NCI-H460 (cell line): ENCODE measurements at places on chromosomes 1 and 21. TPM values are rescaled to one million over a fixed set of nuclear protein-coding genes. Genes with fewer than 3 reads are reported as not detected.

Gene IL22RA1
- 1.6 and 1.9 TPM in 2 replicates for total RNA-seq

Gene LRRC38
- not detected in 2 replicates for total RNA-seq

Gene PRAMEF11
- not detected in 2 replicates for total RNA-seq

Gene OR2T2
- not detected in 2 replicates for total RNA-seq

Gene S100A9
- 1.9 and 2.3 TPM in 2 replicates for total RNA-seq

Gene NHLH1
- 0.27 TPM in 1 of 2 replicates, not detected in the other for total RNA-seq

Gene HMCN1
- total RNA-seq: 0.81 and 1.2 TPM in 2 replicates

Gene SPRR2A
- not detected in 2 replicates for total RNA-seq

Gene POGK
- total RNA-seq: 46.3 and 56.0 TPM in 2 replicates

Gene DCDC2B
- total RNA-seq: not detected in 2 replicates

Gene PRSS38
- total RNA-seq: not detected in 2 replicates

Gene PDPN
- not detected in 2 replicates for total RNA-seq

Gene CD48
- not detected in 2 replicates for total RNA-seq

Gene OLIG2
- not detected in 2 replicates for total RNA-seq

Gene ANGEL2
- total RNA-seq: 60.6 and 72.2 TPM in 2 replicates

Gene DNM3
- 0.12 and 0.27 TPM in 2 replicates for total RNA-seq

Gene LPAR3
- 0.57 and 1.2 TPM in 2 replicates for total RNA-seq

Gene ARID1A
- total RNA-seq: 16.5 and 17.6 TPM in 2 replicates

Gene SPRR2G
- total RNA-seq: not detected in 2 replicates

Gene GPX7
- total RNA-seq: 0.07 TPM in 1 of 2 replicates, not detected in the other

Gene PGBD5
- not detected in 2 replicates for total RNA-seq

Gene SEMA6C
- total RNA-seq: 0.69 and 1.2 TPM in 2 replicates

Gene DRAM2
- total RNA-seq: 106 and 109 TPM in 2 replicates

Gene NPR1
- 3.0 and 3.3 TPM in 2 replicates for total RNA-seq

Gene FMO3
- total RNA-seq: not detected in 2 replicates

Gene TOR1AIP1
- total RNA-seq: 55.3 and 57.7 TPM in 2 replicates

Gene GPR161
- 2.1 and 2.8 TPM in 2 replicates for total RNA-seq

Gene CYP4A11
- not detected in 2 replicates for total RNA-seq

Gene HTR1D
- total RNA-seq: 3.6 and 3.7 TPM in 2 replicates

Gene DCST1
- not detected in 2 replicates for total RNA-seq

Gene PCNX2
- 19.6 and 22.8 TPM in 2 replicates for total RNA-seq

Gene FRRS1
- 8.7 and 9.3 TPM in 2 replicates for total RNA-seq

Gene TNFAIP8L2
- not detected in 2 replicates for total RNA-seq

Gene KRTAP21-3
- total RNA-seq: not detected in 2 replicates

Gene TPTE
- not detected in 2 replicates for total RNA-seq

Gene GJA9
- not detected in 2 replicates for total RNA-seq

Gene RHBDL2
- total RNA-seq: not detected in 2 replicates

Gene CRYBG2
- total RNA-seq: 0.20 TPM in 1 of 2 replicates, not detected in the other

Gene LCE2A
- total RNA-seq: not detected in 2 replicates

Gene CFAP107
- total RNA-seq: not detected in 2 replicates

Gene S100B
- not detected in 2 replicates for total RNA-seq
